Pericardium fibroblast (primary cell): ENCODE measurements at places on chromosomes 11 and 22. TPM values are rescaled to one million over a fixed set of nuclear protein-coding genes. Genes with fewer than 3 reads are reported as not detected.

The LPXN gene
- total RNA-seq, result 2.8 and 3.5 TPM in 2 replicates

The INPP5J gene
- total RNA-seq, result 0.12 and 0.17 TPM in 2 replicates

The DDX25 gene
- total RNA-seq, result 0.09 TPM in 1 of 2 replicates, not detected in the other

The NUP98 gene
- total RNA-seq, result 45.6 and 60.2 TPM in 2 replicates

The BLID gene
- 0.93 TPM in 1 of 2 replicates, not detected in the other for total RNA-seq

The CLMP gene
- total RNA-seq, result 50.1 and 81.6 TPM in 2 replicates

The PTPN5 gene
- total RNA-seq, result not detected in 2 replicates

The ACTN3 gene
- total RNA-seq, result under 0.01 and 0.26 TPM in 2 replicates

The DNAJC4 gene
- 14.0 and 32.9 TPM in 2 replicates for total RNA-seq

The OR52H1 gene
- not detected in 2 replicates for total RNA-seq

The AMOTL1 gene
- 17.8 and 25.3 TPM in 2 replicates for total RNA-seq

The BTG4 gene
- not detected in 2 replicates for total RNA-seq

The OR8A1 gene
- not detected in 2 replicates for total RNA-seq

The DGCR8 gene
- 13.8 and 18.0 TPM in 2 replicates for total RNA-seq

The VPREB1 gene
- not detected in 2 replicates for total RNA-seq

The ZNF70 gene
- total RNA-seq, result 3.2 and 3.9 TPM in 2 replicates

The OR8B3 gene
- total RNA-seq, result not detected in 2 replicates

The SERGEF gene
- total RNA-seq, result 13.0 and 15.4 TPM in 2 replicates

The CARD16 gene
- total RNA-seq, result 2.6 and 7.1 TPM in 2 replicates

The KDM4D gene
- 0.35 and 0.77 TPM in 2 replicates for total RNA-seq

The MS4A12 gene
- not detected in 2 replicates for total RNA-seq

The ANKK1 gene
- 0.12 TPM in 1 of 2 replicates, not detected in the other for total RNA-seq

The DERL3 gene
- total RNA-seq, result under 0.01 TPM in 1 of 2 replicates, not detected in the other

The NAALAD2 gene
- total RNA-seq, result 2.7 and 4.1 TPM in 2 replicates

The AHNAK gene
- total RNA-seq, result 358 and 476 TPM in 2 replicates

The MEI1 gene
- total RNA-seq, result 6.7 TPM in 1 of 2 replicates, not detected in the other

The PEX26 gene
- total RNA-seq, result 13.0 and 16.1 TPM in 2 replicates

The UCP3 gene
- under 0.01 and 0.47 TPM in 2 replicates for total RNA-seq

The TBX1 gene
- total RNA-seq, result 0.09 TPM in 1 of 2 replicates, not detected in the other

The NLRP6 gene
- not detected in 2 replicates for total RNA-seq

The CTSW gene
- not detected in 2 replicates for total RNA-seq

The CYP2D6 gene
- total RNA-seq, result 2.3 TPM in 1 of 2 replicates, not detected in the other

The JAML gene
- not detected in 2 replicates for total RNA-seq

The CCND1 gene
- 57.2 and 64.0 TPM in 2 replicates for total RNA-seq

The NLRP14 gene
- not detected in 2 replicates for total RNA-seq

The LRRN4CL gene
- 5.3 and 18.2 TPM in 2 replicates for total RNA-seq

The DEUP1 gene
- not detected in 2 replicates for total RNA-seq

The LIF gene
- total RNA-seq, result 0.26 and 1.6 TPM in 2 replicates

The GUCY1A2 gene
- total RNA-seq, result 4.7 and 7.0 TPM in 2 replicates

The DAGLA gene
- 1.9 and 2.0 TPM in 2 replicates for total RNA-seq

The CADM1 gene
- total RNA-seq, result 0.09 and 0.82 TPM in 2 replicates
